ENCODE measurements at places on chromosomes 6 and 20.

GRCh38 chr6:28981833-28982475 is 23.2 kb downstream of the ZNF311 start:
- DNase-seq: peak; percentile 95

DNA sequence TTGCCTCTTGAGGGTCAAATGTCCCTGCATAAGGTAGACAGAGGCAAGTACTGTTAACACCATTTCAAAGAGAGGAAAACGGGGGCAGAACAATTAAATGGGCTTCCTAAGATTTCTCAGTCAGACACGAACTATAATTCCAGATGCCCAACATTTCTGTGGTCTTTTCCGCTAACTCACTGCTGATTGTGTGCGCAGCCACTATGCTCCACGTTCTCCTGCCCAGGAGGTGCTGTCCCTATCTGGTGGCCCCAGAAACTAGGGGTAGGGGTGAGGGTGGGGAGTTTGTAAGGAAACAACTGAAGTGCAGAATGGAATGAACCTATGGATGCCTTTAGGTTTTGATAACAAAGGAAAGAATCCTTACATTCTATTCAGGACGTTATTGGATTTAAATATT is 86.1 kb upstream of the BACH2 start:
- no peak for DNase-seq

DNA sequence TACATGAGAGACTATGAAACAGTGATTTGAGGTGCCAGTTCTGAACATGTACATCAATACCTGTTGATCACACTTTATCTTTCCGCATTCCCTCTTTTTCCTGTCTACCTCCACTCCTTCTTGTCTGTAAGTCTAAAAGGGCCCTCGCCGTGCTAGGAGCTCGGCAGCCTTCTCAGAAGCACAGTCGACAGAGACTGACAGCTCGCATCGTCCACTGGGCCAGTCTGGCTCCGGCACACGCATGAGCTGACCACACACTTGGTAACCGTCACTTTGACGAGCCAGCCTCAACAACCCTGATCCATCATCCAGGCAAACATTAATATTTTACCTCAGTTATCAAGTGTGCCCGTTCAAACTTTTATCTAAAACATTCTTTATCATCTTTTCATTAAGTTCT is 265.3 kb downstream of the TFAP2A start:
- no peak for DNase-seq

- DNase-seq: no peak
Measured at GRCh38 chr20:33014336-33015113, 7.0 kb downstream of the BPIFB2 start.

GRCh38 chr6:18328540-18328939 is 58.6 kb upstream of the RNF144B start:
- DNase-seq: no peak

- no peak for DNase-seq
Measured at GRCh38 chr6:9057937-9058336, 622.6 kb upstream of the SLC35B3 start.

GRCh38 chr20:20103486-20103885 is 51.2 kb downstream of the CFAP61 start:
- DNase-seq: no peak

GRCh38 chr6:938916-939315 is 246.0 kb upstream of the EXOC2 start:
- no peak for DNase-seq

- no peak for DNase-seq
Measured at GRCh38 chr6:28081486-28081751, 1.1 kb downstream of the ZNF165 start.

DNA sequence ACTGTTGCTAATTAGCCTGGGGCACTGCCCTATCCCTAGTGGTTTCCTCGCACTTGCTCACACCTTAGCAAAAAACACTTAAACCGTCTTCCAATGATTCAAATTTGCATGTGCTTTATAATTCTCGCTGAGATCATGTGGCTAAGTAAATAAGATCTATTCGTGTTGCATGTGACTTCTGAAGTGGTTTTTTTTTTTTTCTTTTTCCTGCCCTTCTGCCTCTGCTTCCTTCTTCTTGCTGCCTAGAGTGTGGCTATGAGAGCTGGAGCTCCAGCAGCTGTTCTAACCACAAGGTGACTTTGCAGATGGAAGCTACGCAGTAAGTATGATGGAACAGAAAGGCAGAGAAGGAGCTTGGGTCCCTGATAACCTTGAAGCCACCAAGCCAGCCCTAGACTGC is 36.5 kb downstream of the SULF2 start:
- DNase-seq: no peak

DNA sequence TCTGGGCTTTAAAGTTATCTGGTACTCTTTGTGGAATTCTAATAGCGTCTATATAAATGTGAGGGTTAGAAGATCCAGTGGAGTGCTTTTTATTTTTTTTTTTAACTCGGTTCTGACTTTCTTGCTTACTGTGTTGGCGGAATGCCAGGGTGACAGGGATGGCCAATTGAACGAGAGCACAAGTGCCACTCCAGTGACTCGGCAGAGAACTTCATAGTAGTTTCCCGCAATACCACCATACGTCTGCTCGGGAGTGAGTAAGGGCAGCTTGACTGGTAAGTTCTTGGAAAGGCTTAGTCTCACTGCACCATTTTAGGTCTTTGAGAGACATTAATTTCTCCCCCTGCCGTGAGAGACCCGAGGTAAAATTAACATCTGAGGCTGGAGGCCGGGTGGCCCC is 49.4 kb upstream of the TULP1 start:
- no peak for DNase-seq

GRCh38 chr6:12791371-12791770 is 74.8 kb downstream of the PHACTR1 start:
- DNase-seq: no peak

- no peak for DNase-seq
Measured at GRCh38 chr20:63265891-63266515, 6.6 kb upstream of the ARFGAP1 start.

DNA sequence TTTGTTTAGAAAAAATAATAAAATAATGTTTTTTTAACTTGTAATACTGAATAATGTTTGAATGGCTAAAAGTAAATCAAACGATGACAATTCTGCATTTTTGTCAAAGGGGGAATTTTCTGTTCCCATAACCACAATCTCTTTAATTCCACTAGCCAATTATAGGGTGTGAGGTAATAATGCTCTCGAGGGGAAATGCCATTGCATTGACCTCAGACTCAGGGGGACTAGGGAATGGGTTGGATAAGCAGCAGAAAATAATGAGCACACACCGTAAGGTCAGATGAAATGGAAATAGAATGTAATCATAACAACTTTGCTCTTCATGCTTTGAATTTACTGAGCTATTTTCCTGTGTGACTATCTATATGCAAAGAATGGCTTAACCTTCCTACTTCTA is 584.7 kb downstream of the RFPL4B start:
- no peak for DNase-seq

- DNase-seq: no peak
Measured at GRCh38 chr6:13491538-13491937, 4.1 kb upstream of the GFOD1 start.

Measured in fibroblast of villous mesenchyme (primary cell).